ENCODE measurements at places on chromosomes 1 and 21.

- no peak for DNase-seq
Measured at GRCh38 chr1:228939881-228940392, 204.7 kb downstream of the RHOU start.

DNA sequence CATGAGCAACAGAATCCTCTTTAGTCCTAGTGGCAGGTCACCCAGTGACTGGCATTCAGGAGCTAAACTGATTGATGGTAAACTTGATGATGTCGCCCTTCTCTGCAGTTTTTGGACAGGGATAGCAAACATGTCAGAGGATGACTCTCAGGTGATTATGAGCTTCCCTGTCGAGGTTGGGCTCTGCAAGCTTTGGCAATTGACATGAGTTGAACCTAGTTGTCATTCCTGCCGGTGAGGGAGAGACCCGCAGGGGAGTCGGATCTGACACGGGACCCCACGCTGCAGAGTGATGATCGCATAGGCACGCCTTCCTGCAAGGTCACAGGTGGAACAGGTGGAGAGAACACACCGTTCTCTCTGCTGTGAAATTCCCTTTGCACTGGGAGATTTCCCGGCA, 438.0 kb upstream of the VAMP3 start:
- no peak for DNase-seq

DNA sequence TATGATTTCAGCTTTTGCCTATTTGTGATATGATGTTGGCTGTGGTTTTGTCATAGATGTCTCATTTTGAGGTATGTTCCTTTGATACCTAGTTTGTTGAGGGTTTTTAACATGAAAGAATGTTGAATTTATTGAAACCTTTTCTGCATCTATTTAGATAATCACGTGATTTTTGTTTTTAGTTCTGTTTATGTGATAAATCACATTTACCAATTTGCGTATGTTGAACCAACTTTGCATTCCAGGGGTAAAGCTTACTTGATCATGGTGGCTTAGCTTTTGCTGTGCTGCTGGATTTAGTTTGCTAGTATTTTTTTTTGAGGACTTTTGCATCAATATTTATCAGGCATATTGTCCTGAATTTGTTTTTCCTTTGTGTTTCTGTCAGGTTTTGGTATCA, 26.5 kb upstream of the IFI16 start:
- DNase-seq = no peak

- DNase-seq = no peak
Measured at GRCh38 chr1:89945852-89946476, 48.9 kb upstream of the ZNF326 start.

- DNase-seq = no peak
Measured at GRCh38 chr1:147264158-147264768, 21.8 kb downstream of the CHD1L start.

GRCh38 chr1:248810727-248811513, 14.8 kb downstream of the SH3BP5L start:
- peak; percentile 77 for DNase-seq

- peak; percentile 84 for DNase-seq
Measured at GRCh38 chr1:180175806-180176205, 21.1 kb downstream of the QSOX1 start.

DNA sequence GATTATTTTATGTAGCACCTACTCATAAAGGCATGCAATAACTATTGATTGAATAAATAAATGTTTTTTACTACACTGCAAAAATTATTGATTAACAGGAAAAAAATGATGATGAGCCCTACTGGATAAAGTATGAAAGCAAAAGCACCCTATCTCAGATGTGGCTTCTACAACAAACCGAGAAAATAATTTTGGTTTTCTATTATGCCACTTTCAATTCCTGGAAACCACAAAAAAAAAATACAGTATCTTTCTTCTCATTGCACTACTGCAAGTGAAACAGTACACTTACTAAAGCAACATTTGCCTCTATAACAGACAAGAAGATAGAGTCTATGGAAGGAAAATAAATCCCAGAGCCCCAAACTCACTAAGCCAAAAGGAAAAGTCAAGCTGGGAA, 1882.4 kb downstream of the NCAM2 start:
- no peak for DNase-seq

DNA sequence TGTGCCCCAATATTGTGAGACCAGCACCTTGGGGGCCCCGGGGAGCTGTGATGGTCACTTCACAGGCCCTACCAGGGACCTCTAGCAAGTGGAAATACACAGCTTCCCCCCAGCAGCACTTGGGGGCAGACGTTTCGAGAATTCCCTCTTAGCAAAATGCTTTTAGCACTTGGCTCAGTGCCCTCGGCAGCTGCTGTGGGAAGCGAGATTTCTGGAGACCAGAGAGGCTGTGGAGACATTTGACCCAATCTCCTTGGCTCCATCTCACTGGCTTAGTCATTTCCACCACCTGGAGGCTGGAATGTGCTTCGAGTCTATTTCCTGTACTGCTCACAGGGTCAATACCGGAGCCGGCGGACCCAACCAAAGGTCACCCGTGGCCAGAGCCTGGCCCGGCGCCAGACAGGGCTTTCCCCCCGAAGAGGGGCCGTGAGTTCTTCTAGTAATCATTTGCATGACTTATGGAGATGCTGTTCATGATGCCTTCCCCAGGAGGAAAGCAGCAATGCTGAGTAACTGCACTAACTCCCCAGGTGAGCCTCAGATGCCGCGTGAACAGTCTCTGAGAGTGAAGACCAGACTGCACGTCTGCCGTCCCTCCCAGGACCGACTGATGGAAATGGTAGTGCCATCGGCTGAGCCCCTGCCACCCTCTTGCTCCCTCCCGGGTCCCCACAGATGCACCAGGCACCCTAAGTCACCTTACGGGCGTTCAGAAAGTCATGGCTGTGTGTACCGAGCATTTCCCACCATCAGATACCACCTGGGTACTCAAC, 4.4 kb upstream of the C2CD2 start:
- peak; percentile 75 for DNase-seq

DNA sequence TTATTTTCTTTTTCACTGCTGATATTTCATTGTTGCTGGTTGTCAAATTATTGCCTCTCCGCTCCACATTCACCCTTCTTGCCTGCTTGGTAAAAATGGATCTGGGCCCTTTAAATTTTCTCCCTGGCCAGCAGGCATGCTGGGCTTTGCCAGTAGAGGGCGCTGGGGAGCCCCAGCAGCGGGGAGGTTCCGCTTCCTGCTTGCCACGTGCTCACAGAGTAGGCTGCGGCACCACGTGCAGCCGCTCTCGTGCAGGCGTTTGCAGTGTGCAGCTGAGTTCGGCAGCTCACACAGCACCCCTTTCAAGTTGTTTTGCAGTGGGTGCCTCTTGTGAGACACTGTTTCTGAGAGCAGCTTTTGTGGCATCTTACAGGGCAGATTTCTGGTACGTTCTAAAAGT, at the start of gene ACTL8:
Gene ACTL8, plus strand, starts transcription at position 214 of the 400 bp plus-strand sequence. CDS start 67,676 bp downstream, outside the sequence.
- no peak for DNase-seq

DNA sequence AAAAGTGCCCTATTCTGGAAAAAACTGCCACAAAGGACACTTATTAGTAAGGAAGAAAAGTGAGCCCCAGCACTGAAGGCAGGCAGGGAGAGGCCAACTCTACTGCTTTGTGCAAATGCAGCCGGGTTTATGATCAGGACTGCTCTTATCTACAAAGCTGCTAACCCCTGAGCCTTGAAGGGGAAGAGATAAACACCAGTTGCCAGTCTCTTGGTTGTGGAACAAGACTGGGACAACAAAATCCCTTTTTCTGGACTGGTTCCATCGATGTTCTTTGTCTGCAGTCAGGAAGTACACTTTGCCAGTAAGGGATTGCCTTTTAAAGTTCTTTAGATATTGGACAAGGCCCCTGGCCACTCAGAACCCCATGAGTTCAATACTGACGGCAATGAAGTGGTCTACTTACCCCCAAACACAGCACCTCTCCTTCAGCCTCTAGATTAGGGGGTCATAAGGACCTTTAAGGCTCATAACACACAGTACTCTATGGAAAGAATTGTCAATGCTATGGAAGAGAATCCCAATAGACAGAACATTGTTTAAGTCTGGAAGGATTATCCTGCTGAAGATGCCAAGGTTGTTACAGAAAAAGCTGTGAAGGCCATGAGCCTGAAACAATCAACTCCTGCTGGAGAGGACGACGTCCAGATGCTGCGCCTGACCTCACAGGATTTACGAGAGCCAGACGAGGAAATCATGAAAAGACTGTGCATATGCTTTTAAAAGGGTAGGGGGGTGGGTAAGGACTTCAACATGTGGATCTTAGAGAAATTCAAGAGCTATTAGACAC, 43.6 kb downstream of the GNB1 start:
- no peak for DNase-seq

GRCh38 chr1:97423403-97423802, 497.4 kb downstream of the DPYD start:
- DNase-seq = no peak

Measured in left ventricle myocardium superior (tissue), 1 donor.